ENCODE measurements at places on chromosomes 16 and 17. TPM values are rescaled to one million over a fixed set of nuclear protein-coding genes. Genes with fewer than 3 reads are reported as not detected.

GRCh38 chr17:58187063-58187462 lies 5.5 kb upstream of the EPX start:
- DNase-seq = no peak

- DNase-seq = no peak
Measured at GRCh38 chr16:85424260-85425073, 188.7 kb upstream of the GSE1 start.

- peak; percentile 70 for DNase-seq
Measured at GRCh38 chr16:84785843-84786581, 33.8 kb upstream of the CRISPLD2 start.

DNA sequence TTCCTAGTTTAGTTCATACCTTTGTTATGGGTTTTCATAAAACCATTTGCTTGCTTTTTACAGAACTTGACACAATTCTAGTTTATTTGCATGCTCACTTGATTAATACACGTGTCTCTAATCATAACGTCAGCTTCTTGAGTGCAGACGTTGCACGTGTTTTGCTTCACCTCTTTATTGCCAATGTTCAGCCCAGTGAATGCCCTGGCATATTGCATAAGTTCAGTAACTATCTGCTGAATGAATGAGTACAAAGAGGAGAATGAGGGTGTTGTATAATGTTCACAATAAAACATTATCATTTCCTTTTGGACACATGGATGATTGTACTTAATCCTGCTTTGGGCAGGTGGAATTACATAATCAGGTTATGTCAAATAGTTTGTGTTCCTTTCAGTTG lies 519.8 kb downstream of the HS3ST4 start:
- no peak for DNase-seq

GRCh38 chr16:80058214-80058613 lies 457.7 kb upstream of the MAF start:
- no peak for DNase-seq

SPNS3 gene
- not detected for total RNA-seq

- no peak for DNase-seq
Measured at GRCh38 chr16:67461600-67462278, 19.2 kb downstream of the ATP6V0D1 start.

DNA sequence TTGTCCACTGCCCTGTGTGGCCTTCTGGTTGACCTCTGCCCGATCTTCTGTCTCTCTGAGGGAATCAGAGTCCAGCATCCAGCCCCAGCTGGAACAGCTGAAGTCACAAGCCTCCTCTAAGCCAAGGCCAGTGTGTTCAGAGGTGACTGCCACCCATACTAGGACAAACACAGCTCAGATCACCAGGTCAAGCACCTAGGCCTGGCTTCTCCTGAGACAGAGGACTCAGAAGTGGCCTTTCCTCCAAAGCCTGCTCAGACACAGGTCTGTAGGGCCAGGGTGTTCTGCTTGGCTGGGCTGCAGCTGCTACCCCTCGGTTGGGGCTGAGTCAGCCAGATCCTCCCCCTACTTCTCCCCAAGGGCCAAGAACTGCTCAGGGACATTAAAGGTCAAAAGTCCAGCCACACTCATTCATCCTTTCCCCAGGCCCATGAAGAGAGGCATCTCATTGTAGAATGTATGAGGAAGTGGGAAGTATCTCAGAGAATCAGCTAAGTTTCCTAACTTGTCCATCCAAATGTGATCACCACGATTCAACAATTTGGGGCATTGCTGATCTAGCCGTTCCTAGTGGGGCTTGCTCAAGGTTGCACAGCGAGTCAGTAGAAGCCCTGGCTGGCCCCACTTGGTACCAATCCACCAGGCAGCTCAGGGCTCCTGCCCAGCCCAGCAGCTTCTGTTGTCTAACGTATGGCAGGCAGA lies 7.6 kb downstream of the SLC46A1 start:
- DNase-seq = peak; percentile 11

GAS2L2 gene
- not detected for total RNA-seq

MCRIP1 gene
- 56.5 TPM for total RNA-seq

DNA sequence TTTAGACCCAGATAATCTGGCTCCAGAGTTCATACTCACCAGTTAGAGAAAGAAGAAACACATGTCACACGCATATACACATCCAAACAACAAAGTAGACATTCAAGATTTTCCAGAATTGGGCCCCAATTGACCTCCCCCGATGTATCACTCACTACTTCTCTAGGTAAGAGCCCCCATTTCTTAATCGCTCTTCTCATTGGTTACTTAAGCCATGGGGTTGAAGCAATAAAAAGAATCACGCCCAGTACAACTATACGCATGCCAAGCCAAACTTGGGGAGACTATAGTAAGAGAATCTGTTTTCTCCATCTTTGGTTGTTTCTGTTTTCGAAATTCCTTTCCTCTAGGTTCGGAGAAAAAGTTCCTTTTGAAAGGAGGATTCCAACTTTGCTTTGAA lies 565 bp downstream of the DDX52 start:
- peak; percentile 31 for DNase-seq

DNA sequence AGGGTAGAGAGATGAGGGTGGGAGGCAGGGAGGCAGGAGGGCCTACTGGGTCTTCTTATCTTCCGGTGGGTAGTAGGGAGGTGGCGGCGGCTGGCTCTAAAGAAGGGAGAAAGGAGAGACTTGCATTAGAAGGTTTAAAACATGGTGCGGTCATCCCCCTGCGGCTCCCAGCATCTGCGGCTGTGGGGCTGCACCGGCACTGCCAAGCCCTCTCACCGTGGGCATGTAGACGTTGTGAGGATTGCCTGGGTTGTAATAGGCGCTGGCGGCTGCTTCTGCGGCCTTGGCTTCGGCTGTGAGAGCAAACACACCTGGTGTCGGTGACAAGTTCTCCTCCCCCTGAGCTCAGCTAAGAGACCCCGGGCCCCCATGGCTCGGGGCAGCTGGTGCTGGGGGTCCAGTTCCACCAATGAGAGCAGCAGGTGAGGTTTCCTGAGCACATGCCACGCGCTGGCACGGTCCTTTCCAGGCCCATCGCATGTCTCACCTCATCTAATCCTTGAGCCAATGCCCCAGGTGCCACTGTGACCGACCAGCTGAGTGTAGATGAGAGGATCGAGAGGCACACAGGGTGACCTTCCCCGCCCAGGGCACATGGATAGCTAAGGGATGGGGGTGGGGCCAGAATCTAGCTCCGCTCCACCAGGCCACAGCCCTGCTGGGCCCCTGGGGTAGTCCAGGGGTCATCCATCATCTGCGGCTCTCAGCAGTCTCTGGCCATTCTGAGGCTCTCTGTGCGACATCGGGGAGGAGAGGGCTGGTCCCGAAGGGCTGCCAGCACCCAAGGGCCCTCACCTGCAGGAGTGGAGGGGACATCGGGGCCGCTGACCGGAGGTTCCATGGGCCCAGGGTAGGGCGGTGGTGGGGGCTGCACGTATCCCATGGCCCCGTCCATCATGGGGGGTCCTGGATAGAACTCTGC lies 2.7 kb upstream of the UNC13D start:
- DNase-seq = no peak

SSTR5 gene
- not detected for total RNA-seq

- DNase-seq = peak; percentile 70
Measured at GRCh38 chr17:44779211-44780025, 20.6 kb downstream of the ADAM11 start.

TEX2 gene
- 21.9 TPM for total RNA-seq

DNA sequence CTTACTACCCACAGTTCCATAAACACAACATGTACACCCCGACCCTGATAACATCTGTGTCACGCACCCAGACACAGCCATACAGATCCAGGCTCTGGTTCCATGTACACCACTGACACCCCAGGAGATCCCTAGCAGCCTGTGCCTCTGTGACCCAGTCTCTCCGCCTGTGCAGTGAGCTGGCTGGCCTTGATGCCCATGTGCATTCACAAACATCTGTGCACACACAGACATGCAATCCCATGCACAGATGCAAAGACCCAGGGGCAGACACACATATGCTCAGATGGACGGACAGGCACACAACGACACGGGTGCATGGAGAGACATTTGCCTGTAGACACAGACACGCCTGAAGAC lies 4.1 kb downstream of the CCDC102A start:
- no peak for DNase-seq

HOXB9 gene
- under 0.01 TPM for total RNA-seq

DNA sequence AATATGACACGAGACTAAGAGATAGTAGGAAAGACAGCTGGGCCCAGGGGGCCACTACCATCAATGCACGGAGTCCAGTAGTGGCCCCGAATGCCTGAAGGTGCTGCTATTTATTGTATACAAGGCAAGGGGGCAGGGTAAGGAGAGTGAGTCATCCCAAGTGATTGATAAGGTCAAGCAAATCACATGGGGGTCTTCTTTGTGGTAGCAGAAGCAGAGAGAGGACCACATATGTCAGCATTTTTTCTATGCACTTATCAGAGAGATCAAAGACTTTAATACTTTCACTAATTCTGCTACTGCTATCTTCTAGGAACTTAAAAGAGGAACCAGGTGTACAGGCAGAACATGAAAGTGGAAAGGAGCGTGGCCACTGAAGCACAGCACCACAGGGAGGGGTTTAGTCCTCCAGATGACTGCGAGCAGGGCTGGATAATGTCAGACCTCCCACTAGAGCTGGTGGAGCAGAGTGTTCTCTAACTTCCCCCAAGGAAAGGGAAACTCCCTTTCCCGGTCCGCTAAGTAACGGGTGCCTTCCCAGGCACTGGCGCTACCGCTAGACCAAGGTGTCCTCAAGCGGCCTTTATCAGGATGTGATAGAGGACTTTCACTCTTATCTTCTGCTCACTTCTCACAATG lies 26.4 kb upstream of the ARL4D start:
- DNase-seq = no peak

DNA sequence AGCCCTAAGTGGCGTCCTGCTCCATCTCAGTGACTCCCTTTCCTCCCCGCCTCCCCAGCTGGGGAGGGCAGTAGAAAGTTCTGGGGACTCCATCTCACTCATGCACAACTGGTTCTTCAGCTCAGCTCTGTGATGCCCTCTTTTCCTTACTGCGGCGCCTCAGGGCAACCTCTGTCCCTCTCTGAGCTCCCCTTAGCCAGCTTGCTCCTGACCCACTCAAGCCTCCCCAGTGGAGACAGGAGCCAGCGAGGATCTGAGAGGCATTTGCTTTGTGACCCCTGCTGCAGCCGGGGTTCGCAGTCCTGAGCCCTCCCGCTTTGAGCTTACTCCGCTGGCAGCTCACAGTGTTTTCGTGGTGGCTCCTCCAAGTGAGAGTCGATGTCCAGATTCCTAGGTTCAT lies 6.2 kb upstream of the MRC2 start:
- no peak for DNase-seq

PIRT gene
- total RNA-seq = not detected

GRCh38 chr16:50699326-50700159 lies 6.1 kb downstream of the NOD2 start:
- peak; percentile 12 for DNase-seq

- DNase-seq = no peak
Measured at GRCh38 chr17:57832314-57833178, 17.3 kb downstream of the MRPS23 start.

DNA sequence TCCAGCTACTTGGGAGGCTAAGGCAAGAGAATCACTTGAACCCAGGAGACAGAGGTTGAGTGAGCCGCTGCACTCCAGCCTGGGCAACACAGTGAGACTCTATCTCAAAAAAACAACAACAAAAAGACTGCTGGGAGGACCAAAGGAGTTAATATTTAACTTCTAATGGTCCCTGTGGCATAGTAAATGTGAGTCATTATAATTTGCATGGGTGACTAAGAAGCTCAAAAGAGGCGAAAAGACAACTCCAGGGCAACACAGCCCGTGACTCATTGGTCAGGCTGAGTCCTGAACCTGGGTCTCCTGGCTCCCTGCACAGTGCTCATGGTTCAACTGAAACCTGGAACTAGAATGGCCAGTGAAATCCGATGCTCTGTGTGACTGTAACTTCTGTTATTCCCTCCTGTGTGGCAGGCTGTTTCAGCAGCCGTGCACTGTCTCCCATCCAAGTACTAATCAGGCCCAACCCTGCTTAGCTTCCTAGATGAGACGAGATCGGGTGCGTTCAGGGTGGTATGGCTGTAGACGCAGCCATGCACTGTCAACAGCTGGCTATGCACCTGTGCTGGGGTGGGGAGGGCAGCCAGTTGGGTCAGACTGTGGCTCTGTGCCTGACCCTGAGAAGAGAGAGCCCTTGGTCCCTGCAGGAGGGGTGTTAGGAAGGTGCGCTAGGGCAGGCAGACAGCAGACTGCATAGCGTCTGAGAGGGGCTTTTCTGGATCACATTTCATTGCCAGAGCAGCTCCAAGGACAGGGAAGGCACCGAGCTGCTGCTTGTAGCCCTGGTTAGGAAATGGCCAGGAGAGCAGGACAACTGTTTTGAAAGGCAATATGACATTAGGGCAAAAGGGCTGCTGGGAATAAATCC lies 14.5 kb upstream of the GPRC5C start:
- no peak for DNase-seq

GRCh38 chr17:6924208-6924607 lies 71.6 kb upstream of the ALOX12 start:
- DNase-seq = no peak
